ENCODE measurements at places on chromosomes 2 and 18.

GRCh38 chr2:102193074-102193473, 6.3 kb downstream of the IL1RL2 start:
- H3K4me1 ChIP-seq = no peaks in the 10 kb centered on the region
- H3K4me3 ChIP-seq = no peak overlapping the region
- H3K27me3 ChIP-seq = peaks cover 12% of the 10 kb centered on the region

- H3K27me3 ChIP-seq = no peaks in the 10 kb centered on the region
- no peak for DNase-seq
- no peaks in the 10 kb centered on the region for H3K4me1 ChIP-seq
- no peak overlapping the region for H3K27ac ChIP-seq
- no peaks in the 10 kb centered on the region for H3K36me3 ChIP-seq
- H3K4me3 ChIP-seq = no peak overlapping the region
These were observed 61.1 kb upstream of the LPIN2 start for GRCh38 chr18:3074087-3074486.

DNA sequence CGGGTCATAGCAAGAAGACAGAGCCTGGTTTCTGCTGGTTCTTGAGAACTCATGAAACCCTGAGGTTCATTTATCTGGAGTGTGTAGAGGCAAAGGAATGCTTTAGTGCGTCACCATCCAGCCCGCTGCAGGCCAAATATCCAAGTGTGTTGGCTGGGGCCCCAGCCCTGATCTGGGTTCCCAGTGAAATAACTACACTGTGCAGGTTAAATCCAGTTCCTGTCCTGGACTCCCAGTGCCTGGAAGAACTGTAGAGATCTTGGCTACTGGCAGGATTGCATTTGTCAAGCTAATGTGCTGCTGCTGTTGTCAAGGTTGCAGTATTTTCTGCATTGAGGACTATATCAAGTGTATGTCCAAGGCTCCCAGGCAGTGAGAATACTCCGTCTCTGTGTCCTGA, 89.9 kb downstream of the MAPK4 start:
- no peaks in the 10 kb centered on the region for H3K36me3 ChIP-seq
- H3K4me3 ChIP-seq = no peak overlapping the region
- H3K4me1 ChIP-seq = no peaks in the 10 kb centered on the region
- DNase-seq = no peak
- no peaks in the 10 kb centered on the region for H3K27me3 ChIP-seq
- H3K27ac ChIP-seq = no peak overlapping the region

DNA sequence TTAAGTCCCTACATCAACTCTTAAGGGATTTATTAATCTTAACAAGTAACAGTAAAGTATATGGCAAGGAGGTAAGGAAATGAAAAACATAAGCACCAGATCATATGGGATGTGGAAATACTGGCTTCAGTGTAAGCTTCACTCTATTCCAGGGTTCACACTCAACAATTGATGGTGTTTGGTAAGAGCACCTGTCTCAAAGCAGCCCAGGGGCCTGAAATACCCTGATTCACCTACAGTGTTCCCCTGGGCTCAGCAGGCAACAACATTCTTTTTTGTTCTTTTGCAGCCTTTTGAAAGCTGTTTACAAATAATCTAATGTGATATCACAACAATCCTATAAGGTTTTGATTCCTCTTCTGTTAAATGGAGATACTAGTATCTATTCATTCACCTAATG, 1.2 kb upstream of the MLPH start:
- no peaks in the 10 kb centered on the region for H3K36me3 ChIP-seq
- no peak overlapping the region for H3K27ac ChIP-seq
- DNase-seq = peak; percentile 50

DNA sequence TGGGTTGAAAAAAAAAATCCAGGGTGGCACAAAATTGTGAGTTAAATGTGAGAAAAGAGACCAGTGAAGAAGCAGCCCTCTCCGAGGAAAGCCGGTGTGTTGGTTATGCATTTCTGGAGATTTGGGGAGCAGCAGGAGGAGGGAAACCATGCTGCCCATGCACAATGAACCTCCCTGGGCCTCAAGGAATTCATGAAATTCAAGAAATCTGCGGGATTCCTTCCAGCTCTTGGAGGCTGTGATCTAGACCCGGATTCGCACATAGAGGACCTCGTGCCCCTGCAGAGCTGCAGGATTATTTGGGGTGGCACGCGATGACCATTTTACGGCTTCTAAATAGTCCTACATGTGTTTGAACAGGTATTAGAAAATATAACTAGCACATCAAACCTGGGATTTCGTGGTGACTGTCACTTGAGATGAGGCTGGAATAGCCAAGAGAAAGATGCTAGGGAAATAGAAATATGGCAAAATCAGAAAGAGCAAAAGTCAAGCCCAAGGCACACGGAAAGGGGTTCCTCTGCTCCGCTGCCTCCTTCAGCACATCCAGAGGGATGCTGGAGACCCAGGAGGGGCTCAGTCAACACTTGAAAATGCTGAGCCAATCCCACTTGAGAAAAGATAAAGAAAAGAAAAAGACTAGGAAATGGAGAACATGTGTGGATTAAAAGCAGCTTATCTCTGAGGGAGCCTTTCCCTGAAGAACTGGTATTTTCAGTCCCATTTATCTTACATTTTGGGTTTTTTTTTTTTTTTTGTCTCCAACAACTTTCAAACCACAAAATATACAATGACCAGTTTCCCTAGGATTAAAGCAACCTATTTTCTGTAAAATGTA, 22.0 kb downstream of the KCTD1 start:
- H3K4me3 ChIP-seq = no peak overlapping the region
- H3K27me3 ChIP-seq = no peaks in the 10 kb centered on the region
- no peaks in the 10 kb centered on the region for H3K36me3 ChIP-seq
- H3K4me1 ChIP-seq = peaks cover 42% of the 10 kb centered on the region
- H3K27ac ChIP-seq = peak overlapping the region; percentile 64

GRCh38 chr2:467101-467500, 179.2 kb upstream of the ALKAL2 start:
- peak overlapping the region; percentile 66 for H3K4me3 ChIP-seq
- H3K27me3 ChIP-seq = peaks cover 46% of the 10 kb centered on the region
- no peak overlapping the region for H3K27ac ChIP-seq

- no peaks in the 10 kb centered on the region for H3K4me1 ChIP-seq
- H3K27ac ChIP-seq = no peak overlapping the region
- H3K27me3 ChIP-seq = no peaks in the 10 kb centered on the region
- no peaks in the 10 kb centered on the region for H3K36me3 ChIP-seq
- DNase-seq = no peak
These were observed 322.8 kb downstream of the STK39 start for GRCh38 chr2:167924556-167924955.
